Suppressor macrophage treated with lipopolysaccharide for 4 hours (primary cell): ENCODE measurements at places on chromosomes 2 and 18.

- DNase-seq = no peak
These were observed 101.4 kb downstream of the COLEC12 start for GRCh38 chr18:398935-399630.

DNA sequence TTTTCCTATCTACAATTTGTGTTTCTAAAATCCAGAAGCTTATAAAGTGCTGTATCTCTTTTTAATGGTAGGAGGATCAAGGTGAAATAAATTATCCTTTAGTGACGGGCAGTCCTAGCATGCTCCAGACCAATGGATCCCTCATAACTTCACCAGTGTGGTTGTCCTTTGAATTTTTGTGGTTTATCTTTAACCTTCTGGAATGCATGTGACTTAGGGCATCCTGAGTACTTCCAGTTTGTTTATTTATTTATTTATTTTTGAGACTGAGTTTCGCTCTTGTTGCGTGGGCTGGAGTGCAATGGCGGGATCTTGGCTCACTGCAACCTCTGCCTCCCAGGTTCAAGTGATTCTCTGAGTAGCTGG is 40.4 kb downstream of the NUP35 start:
- no peak for DNase-seq

GRCh38 chr2:130152816-130153595 is 8.1 kb upstream of the CCDC74B start:
- DNase-seq = no peak

GRCh38 chr2:164066095-164066494 is 330.3 kb upstream of the FIGN start:
- no peak for DNase-seq

DNA sequence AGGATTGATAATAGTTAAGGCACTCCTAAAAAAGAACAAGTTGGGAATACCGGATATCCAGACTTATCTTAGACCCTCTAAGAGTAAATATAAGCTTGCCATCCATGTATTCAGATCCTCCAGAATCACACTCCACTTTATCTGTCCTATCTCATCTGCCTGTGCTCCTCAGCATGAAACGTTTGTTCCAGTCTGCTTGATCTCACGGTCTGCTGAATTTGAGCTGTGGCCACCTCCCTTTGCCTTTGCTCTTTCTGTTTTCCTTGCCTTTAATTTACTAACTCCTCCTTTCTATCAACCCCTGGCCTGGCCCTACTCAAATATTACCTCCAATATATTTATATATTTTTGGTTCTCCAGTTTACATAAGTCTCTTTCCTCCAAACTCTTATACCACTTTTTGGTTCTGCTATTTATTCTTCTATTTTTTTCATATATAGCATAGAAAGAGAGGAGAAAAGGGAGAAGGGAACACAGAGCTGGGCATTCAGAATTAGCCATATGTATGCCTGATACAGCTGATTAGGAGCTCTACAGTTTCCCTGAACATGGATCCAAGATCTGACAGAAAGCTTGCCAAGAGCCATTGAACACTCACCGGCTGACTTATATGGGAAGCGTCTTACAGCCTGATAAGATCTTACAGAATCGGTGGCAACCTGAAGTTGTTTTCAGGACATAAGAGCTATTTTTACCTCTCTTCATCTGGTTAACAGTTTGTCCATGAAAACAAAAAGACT is 21.8 kb upstream of the DNAJC27 start:
- no peak for DNase-seq

DNA sequence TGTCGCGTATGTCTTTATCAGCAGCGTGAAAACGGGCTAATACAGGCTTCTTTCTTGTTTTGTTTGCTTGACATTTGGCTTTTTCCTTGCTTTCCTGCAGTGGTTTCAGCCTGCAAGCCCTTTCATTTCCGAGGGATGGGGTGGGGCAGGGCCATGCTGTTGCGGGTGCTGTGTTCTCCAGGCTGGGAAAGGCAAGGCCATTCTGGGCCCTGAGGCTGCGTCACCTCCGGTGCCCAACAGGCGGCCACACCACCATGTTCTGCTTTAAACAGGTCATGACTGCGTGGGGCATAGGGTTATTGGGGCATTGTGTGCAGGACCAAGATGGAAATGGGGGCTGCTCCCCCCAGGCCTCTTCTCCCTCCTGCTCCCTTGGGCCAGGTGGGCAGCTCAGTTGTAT is 38.6 kb upstream of the PLB1 start:
- no peak for DNase-seq

DNA sequence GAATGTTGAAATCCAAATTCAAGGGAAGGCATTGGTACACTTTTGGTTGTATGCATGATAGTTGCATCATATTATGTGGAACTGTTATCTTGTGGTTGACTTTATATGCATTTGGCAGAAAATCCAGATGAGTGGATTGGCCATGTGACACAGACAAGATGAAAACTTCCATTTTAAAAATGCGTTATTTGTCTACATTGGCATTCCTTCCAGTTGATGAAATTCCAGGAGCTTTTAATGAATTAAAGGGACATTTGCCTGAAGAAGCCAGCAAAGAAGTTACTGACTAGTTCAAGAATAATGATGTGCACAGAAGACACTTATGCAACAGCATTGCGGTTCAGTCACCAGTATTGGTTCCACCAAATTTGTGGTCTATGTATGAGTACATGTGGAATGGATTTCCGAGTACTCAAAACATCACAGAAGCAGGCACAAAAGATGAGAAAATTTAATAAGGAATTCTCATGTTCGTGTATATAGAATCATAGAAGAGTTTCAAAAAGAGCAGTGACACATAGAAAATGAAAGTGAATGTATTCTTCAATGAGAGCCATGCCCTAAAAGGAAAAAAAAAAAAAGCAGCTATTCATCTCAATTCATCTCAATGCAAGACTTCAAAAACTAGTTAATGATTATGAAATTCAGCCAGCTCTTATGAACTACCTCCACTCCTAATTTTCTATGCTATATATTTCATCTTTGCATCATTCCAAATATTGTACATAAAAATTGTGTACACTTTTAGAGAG is 232.1 kb downstream of the RBM43 start:
- DNase-seq = peak; percentile 5
